CD4-positive, alpha-beta T cell treated with Interleukin-12 subunit alpha and Interleukin-12 subunit beta, for 1 hour (primary cell): ENCODE measurements at places on chromosomes 7 and 10.

DNA sequence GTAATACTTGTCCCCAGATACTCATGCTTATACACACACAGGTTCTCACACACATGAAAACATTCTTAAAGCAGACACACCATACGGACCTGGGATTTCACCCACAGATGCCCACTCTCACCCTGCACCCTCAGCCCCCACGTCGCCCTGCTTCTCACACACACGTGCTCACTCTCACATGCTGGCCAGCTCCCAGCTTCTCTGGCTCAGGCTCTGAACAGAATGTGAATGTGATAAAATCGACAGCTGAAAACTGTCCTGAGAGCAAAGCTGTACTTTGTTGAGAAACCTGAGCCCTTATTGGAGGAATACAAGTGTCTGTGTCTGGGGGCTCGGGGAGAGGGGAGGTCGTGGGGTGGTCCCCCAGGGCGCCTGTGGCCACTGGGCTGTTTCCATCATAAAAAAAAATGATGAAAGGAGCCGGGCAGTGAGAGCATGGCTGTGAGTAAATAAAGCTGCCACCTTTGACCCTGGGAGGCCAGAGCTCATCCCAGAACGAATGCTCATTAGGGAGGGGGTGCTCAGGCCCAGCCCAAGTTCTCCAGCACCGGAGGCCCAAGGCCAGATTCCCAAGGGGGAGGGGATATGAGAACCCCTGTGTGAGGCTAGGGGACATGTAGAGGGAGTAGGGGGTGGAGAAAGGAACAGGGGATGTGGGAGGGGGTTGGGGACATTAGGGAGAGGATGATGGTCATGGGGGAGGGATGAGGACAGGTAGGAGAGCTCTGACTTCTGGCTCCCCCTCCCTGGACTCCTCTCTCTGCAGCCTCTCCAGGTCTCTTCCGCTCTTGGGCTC, 18.1 kb upstream of the TLX1 start:
- DNase-seq: no peak

DNA sequence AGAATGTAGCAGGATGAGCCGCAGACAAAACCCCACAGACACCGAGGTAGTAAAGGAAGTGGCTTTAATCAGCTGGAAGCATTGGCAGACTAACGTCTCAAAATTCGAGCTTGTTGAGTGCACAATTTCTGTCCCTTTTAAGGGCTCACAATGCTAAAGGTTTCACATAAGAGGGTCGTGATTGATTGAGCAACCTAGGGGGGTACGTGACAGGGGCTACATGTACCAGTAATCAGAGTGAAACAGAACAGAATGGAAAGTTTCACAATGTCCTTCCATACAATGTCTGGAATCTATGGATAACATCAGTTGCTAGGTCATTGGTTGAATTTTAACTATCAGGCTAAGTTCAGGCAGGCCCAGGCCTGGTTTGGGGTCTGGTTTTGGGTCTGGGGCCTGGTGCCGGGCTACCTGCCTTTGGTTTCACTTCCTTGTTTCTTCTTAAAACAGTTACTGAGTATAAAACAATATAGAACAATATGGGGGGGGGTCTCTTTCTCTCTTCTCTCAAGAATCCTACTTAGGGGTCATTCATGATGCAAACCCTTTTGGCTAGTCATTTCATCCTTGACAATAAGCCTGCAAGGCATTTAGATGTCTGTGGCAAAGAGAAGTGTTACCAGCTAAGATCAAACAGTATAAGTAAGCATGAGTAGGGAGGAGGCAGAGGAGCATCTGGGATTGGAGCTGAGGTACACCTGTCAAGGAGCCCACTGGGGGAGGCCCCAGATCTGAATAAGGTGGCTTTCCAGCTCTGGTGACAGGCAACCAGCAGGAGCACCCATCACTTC, 364.1 kb downstream of the TNS3 start:
- DNase-seq: no peak

DNA sequence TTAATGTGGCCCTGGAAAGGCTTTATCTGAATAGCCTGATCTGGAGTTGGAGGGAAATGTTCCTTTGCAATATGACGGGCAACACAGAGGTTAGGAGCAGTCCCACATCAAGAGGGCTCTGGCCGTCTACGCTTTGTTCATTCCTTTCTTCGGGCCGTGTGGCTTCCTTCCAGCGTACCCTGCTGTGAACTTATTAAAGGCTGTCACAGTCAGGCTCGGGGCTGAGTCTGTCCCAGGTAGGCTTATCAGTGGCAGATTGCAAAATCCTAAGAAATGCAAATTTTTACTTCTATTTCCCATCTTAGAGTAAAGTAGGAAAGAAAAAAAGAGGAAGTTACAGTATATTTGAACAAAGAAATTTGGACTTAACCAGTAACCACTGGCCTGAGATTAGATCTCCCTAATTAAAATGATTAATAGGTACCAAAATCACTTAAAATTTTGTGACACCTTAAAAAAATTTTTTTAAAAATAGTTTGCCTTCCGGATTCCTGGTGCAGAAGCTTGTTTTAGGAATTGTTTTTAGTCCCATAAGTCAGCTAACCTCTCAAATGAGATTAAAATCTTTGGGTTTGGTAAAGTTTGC, 453.1 kb upstream of the MKI67 start:
- DNase-seq: no peak

DNA sequence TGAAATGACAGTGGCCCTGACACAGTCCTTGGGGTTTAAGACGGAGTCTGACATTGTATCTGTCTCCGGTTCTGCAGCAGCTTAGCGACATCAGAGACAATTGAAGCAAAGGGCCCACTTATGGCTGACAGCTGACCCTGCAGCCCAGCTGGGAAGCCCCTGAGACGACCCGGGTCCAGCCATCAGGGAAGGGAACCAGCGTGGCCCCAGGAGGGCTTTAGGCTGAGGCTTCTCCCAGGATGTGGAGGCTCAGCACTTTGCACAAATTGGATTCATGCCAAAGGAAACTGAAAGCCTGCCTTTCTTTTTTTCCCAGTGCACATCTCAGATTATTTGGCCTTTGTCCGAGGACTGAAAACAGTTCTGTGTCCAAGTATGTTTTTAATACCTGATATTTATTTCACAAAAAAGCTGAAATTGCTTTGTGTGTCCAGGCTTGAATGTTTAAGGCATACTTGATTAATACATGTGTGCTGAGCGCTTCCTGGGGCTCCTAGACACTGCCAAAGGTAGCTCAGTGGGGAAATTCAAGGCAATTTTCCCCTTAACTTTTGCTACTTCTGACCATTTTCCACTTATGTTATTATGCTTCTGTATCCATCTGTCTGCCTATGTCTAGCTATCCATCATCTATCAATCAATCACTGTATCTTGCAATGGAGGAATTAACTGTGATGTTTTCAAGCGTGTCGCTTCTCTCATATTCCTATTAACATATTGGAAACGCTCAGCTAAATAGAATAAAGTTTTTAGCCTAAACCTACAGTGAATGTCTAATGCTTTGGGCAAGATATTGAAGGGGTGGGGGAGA, 34.8 kb downstream of the KLF6 start:
- DNase-seq: no peak

GRCh38 chr10:51700228-51700817, 928 bp upstream of the CSTF2T start:
- DNase-seq: peak; percentile 23

DNA sequence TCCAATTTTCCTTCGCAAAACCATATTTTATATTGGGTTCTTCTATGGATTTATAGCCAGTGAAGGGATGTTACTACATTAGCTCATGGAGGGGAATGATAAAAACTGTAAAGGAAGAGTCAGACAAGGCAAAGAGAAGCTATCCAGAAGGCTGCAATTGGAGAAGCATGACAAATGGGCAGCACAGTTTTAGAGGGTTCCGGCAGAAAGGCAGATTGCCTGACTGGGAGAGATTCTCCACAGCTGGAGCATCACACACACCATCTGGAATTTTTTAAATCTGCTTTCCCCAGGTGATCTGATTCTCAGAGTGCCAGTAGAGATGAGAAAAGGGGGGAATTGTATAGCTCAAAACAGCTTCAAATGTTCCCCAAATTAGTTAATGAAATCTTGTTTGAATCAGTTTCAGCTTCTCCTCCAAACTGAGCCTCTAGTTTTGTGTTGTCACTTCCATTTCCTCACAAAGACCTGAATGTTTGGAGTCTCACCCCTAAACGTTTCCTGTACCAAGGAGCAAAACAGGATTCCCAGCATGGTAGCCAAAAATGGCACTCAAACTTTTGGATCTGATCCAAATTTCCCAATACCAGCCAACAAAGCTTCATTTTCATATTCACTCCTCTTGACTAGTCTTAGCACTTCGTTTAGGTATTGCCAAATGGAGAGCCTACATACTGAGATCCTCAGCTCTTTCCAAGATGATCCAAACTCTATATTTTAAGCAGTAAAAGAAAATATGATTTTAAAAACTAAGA, 177.5 kb downstream of the HPSE2 start:
- DNase-seq: no peak

- no peak for DNase-seq
Measured at GRCh38 chr7:139725077-139725476, 52.7 kb downstream of the HIPK2 start.

DNA sequence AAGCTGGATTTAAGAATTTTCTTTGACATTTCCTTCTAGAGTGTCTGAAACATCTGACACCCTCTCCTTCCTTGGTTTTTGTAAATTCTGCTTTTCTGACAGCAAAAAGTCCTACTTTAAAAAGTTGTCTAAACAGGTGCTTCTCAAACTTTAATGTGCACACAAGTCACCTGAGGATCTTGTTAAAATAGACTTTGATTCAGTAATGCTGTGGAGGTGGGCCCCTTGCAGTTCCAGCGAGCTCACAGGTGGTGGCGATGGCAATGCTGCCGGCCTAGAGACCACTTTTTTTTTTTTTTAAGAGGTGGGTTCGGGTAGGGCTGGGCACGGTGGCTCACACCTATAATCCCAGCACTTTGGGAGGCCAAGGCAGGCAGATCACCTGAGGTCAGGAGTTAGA, 77.1 kb downstream of the ABCC2 start:
- no peak for DNase-seq

- no peak for DNase-seq
Measured at GRCh38 chr7:82430500-82431465, 12.8 kb downstream of the CACNA2D1 start.

DNA sequence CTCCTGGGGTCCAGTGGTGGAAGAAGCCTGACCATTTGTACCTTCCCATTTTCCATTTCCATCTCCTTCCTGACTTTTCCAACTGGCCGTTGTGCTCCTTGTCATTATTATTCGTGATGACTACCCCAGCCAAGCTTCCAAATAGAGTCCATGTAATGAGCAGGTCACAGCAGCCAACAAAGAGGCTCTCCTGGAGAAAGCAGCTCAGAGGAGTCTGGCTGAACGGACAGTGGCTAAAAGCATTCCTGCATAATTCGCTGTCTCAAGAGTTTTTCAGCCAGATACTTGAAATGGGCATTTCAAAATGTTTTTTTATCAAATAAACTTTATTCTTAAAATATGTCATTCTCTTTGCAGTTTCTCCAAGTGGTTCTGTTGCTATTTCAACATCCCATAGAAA, 458.6 kb downstream of the INHBA start:
- no peak for DNase-seq

DNA sequence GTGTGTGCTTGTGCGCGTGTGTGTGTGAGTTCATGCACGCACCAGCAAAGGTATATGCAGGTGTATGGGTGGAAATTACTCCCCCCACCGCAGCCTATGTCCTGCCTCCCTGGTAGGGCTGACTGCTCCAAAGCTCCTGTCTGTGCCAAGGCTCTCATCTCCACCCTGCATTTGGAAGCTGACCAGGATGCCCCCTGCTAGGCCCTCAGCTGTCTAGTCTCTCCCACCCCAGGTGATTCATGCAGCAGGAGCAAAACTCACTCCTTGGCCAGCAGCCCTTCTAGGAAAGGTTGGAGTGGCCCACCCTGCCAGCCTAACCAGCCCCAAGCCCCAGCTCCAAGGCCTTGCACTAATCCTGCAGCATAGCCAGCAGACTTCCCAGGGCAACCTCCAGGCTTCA, 148.4 kb downstream of the GRID1 start:
- DNase-seq: no peak

GRCh38 chr10:3897156-3897555, 112.1 kb upstream of the KLF6 start:
- no peak for DNase-seq

- DNase-seq: no peak
Measured at GRCh38 chr7:13198036-13198435, 510.6 kb downstream of the ARL4A start.

DNA sequence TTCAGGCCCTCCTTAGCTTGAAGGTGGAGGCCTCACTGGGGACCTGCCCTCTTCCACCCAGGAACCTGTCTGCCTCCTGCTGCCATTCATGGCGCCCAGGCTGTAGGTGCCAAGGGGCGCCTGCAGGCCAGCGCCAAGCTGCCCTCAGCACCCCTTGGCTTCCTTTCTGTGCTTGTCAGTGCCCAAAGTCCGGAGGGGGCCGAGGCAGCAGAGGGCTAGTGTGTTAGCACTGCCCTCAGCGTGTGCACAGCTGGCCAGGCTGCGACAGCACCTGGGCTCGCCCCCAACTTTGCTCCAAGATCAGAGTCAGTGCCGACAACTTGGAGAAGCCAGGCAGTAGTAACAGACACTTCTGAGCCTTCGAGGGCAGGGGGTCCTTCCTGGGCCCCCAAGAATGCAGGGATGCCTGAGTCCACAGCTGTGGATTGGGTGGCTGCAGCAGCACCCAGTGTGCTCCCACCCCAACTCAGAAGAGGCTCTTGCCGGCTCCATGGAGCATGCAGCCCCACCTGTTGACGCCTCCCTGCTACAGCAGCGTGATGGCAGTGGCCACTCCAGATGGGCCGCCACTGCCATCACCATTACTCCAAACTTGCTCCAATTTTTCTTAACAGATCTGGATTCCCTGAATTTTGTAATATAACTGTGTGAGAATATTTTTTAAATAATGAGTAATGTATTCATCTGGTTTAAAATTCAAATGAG, 41.7 kb downstream of the CACUL1 start:
- DNase-seq: no peak

DNA sequence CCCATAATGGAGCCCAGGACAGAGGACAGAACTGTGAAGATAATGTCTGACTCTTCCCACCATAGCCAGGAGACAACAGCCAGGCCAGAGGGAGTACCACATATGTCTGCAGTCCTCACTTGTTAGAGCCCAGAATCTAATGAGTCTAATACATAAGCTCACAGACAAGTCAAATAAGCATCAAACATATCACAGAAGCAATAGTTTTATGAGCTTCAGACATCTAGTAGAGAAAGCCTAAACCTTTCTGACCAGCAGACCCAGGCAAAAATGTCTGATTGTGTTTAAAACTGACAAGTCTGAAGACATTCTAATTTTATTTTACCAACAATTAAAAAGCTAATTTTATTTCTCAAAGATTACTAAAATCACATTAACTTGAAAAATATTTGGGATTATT, 75.5 kb downstream of the MAPK8 start:
- no peak for DNase-seq

DNA sequence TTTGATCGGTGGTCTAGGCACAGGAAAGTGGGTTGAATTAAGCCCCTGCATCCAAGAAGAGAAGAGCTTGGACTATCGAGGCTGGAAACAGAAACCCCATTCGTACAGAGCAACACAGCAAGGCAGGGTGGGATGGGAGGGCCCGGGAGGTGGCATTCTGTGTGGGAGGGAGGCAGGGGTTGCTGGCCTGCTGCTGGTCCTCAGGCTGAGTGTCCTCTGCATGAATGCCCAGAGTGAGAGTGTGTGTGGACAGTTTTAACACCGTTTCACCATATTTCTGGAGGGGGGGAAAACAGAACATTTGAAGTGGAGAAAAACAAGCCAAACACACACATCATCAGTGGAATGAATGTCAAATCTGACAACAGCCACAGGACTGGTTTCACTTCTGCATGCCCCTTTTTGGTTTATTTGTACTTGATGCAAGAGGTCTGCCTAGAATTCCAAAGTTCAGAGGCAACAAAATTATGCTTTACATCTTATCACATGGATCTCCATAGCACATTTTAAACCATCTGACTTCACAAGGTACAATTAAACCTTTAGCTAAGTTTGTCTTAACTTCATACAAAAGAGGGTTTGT, 11.1 kb upstream of the ENO4 start:
- DNase-seq: no peak

- no peak for DNase-seq
Measured at GRCh38 chr10:88110822-88111221, 247.4 kb downstream of the PTEN start.
